Uterus (tissue), 4 donors: ENCODE measurements at places on chromosomes 11 and 22. TPM values are rescaled to one million over a fixed set of nuclear protein-coding genes. Genes with fewer than 3 reads are reported as not detected.

OR8D1 gene
- total RNA-seq, result not detected

BAIAP2L2 gene
- total RNA-seq, result 1.7 TPM

PPARA gene
- total RNA-seq, result 1.8 TPM

MAP6 gene
- total RNA-seq, result 13.3 TPM

GPHA2 gene
- total RNA-seq, result not detected

HORMAD2 gene
- total RNA-seq, result not detected

UBASH3B gene
- 3.7 TPM for total RNA-seq

LARGE2 gene
- total RNA-seq, result 4.4 TPM

MFRP gene
- total RNA-seq, result not detected

GALNT18 gene
- total RNA-seq, result 21.4 TPM

GRCh38 chr11:92167571-92167970, 57.0 kb upstream of the FAT3 start:
- DNase-seq, result no peak

DNA sequence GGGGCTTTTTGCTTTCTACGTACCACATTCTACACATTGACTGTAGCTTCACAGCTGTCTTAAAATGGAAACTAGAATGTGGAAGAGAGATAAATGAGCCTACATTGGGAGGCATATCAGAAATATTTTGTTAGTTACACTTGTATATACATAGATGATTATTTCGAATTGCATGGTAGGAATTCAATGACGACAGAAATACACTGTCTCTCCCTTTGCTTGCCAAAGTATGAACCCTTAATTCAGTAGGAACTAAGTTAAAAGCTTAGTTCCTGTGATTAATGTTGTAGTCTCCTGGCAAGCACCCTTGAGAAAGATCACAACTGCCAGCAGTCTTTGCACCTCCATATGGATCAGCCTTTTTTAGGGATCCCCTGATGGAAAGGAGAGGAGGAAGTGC, 10.1 kb downstream of the C11orf87 start:
- no peak for DNase-seq

GRCh38 chr22:35684732-35685131, 32.9 kb upstream of the APOL5 start:
- no peak for DNase-seq

GRCh38 chr22:38775656-38776055, 18.3 kb downstream of the DNAL4 start:
- no peak for DNase-seq

DNA sequence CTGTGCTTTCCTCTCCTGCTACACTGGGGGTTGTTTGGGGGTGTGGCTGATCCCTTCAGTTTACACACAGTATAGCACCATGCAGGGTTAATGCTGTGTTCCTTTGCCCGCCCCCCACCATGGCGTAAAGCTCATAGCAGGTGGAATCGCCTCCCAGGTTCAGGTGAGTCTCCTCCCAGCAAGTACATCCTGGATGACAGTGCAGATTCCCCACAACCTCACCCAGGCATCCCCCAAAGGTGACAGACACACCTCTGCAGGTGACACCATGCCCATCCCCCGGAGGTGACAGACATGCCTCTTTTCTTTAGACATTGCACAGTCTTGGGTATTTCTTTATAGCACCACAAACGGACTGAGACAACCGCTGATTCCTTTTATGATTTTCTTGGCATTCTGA, 343.7 kb downstream of the BRD1 start:
- DNase-seq, result no peak

DNA sequence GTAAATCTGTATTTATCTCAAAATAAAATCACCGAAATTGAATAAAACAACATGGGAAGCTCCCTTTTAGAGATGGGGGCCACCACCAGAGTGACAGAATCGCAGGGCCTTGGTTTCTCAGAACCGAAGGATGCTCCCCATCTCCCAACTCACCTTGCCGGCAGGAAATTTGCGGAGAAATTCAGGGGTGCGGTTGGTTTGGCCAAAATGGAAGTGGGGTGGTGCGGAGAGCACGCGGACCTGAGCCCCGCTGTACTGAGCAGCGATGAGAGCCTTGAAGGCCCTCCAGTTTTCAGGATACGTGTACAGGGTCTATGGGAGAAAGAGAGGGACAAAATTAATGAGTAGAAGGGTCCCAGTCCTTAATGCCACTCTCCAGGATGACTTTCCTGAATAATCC, 1.3 kb downstream of the EEF1G start:
- DNase-seq, result no peak

- DNase-seq, result no peak
Measured at GRCh38 chr11:127118811-127119210, 118.2 kb upstream of the KIRREL3 start.

DNA sequence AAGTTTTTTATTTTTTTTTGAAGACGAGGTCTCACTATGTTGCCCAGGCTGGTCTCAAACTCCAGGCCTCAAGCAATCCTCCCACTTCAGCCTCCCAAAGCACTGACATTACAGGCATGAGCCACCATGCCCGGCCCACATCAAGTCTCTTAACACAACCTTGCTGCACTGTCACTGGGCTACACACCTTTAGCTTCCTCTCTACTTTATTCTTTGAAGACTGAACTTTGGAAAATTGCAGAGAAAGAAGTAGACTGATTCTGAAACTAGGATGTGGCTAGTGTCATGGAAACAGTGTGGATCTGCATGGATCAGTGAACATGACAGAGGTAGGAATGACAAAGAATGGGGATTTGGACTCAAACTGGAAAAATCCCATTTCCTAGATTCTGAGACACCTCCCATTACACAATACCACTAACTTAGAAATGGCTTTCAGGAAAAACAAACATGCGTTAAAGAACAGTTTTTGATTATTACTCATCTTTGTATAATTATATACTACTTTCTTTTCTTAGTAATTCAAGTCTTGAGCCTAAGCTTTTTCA, 99.6 kb upstream of the SPON1 start:
- DNase-seq, result no peak

GRCh38 chr11:30281476-30282288, 41.2 kb upstream of the ARL14EP start:
- DNase-seq, result no peak

DNA sequence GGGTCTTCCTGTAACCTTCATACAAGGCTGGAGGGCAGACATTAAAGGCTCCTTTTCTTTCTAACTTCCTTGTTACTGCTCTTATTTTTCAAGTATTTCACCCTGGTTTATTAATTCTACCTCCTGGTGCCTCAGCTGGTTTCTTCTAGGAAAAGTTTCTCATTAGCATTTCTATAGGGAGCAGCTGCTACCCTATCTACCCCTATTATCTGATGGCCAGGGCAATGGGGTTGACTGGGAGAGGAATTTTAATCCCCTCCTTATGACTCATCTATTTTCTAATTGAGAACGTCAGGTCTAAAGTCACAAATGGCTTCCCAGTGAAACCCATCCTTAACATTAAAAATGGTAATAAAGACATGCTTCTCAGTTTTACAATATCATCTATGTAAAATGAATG, 5.0 kb downstream of the MAP6 start:
- DNase-seq, result no peak

GRCh38 chr11:99015634-99016454, 4.9 kb upstream of the CNTN5 start:
- no peak for DNase-seq

DNA sequence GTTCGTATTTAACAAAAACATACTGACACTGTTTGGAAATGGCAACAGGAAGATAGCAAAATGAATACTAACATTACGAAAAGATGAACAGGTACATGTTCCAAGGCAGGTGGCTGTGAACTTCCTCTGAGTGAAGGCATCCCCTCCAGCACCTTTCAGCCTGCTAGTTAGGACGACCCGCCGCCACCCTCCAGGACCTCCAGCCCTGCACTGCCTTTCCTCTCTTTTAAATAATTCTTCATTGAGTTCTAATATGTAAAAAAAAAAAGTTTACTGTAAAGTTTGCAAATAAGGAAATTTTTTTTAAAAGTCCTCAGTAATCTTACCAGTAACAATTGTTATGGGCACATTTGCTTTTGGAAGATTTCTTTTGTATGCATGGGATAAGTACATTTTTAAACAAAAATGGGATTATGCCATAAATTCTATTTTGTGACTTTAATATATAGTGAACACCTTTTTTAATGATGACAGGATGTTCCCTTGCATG, 6.0 kb downstream of the NEAT1 start:
- DNase-seq, result peak; percentile 19

DNA sequence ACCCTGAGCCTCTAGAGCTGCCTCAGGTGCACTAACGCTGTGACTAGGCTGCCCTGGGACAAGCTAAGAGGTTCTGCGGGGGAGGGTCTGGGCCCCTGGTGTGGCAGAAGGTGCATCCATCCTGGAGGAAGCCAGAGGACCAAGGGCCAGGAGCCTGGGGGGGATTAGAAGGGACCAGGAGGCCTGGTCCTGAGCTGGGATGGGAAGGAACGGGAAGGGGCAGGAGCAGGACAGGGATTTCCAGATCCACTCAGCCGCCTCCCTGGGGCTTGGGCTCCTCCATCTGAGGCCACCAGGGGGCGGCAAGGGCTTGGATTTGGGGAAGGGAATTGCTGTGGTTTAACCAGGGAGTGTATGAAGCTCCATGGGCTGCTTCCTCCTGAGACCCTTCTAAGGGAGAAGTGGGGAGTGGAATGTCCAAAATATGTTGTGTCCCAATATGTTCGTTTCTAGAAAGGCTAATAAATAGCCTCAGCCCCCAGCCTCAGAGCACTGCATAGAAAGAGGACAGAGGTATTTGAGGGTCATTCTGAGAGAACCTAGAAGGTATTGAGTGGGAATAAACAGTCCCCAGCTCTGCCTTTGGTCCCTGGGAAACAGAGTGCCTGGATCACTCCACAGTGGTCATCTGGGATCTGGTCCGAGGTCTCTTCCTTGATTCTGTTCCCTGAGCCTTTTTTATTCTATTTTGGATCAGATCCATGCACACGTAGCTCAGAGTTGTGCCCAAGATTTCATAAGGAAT, 17.4 kb upstream of the PRAME start:
- DNase-seq, result no peak

- DNase-seq, result no peak
Measured at GRCh38 chr11:24391167-24391566, 105.7 kb upstream of the LUZP2 start.

DNA sequence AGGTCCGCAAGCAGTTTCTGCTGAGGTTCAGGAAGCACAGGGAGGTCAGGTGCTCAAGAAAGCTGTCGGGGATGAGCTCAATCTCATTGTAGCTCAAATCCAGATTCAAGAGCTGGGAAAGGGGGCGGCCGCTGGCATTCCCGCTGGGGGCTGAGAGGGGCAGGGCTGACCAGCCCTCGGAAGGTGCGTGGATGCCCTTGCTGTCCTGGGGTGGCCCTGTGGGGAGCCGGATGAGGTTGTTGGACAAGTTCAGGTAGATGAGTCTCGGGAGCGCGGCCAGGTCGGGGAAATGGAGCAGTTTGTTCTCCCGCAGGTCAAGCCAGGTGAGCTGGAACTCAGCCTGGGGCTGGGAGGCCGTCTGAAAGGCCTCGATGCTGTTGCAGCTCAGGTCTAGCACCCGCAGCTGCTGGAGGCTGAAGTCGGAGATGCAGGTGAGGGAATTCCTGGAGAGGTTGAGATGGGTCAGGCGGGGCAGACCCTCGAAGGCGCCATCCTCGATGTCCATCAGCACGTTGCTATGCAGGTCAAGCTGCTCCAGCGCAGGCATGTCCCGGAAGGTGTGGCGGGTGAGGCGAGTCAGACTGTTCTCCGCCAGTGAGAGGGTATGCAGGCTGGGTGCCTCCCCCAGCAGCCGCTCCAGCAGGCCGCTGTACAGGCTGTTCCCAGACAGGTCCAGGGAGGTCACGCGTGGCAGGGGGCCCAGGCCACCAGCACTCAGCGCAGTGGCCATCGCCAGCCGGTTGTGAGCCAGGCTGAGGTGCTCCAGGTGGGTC, 9.8 kb downstream of the LRRC32 start:
- DNase-seq, result no peak

DNA sequence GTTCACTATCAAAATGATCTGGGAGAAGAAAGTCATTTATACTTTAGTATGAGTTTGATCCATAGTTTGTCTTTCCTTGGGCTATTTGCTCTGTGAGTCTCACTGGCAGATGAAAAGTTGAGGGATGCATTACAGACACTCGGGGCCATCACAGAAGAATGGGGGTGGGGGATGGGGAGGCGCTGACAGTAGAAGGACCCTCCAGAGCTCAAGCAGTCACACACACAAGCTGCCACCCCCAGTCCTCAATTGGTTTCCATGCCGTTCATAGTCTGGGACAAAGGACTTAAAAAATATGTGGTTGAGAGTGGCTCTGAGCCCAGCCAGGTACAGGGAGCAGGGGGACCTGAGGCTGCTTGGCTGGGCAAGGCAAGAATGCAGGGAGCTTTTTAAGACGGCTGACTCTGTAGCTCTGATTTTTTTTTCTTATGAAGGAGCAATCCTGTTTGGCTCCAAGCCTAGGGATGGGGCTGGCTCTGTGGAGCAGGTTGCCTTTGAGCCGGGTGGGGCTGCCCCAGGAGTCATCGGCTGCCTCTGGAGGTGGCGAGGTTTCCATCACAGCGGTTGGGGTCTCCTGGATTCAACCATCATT, 13.3 kb upstream of the ANO1 start:
- DNase-seq, result no peak

GRCh38 chr11:489610-490185, 17.3 kb downstream of the RNH1 start:
- DNase-seq, result no peak

- no peak for DNase-seq
Measured at GRCh38 chr11:32006799-32007388, 84.0 kb upstream of the RCN1 start.

DNA sequence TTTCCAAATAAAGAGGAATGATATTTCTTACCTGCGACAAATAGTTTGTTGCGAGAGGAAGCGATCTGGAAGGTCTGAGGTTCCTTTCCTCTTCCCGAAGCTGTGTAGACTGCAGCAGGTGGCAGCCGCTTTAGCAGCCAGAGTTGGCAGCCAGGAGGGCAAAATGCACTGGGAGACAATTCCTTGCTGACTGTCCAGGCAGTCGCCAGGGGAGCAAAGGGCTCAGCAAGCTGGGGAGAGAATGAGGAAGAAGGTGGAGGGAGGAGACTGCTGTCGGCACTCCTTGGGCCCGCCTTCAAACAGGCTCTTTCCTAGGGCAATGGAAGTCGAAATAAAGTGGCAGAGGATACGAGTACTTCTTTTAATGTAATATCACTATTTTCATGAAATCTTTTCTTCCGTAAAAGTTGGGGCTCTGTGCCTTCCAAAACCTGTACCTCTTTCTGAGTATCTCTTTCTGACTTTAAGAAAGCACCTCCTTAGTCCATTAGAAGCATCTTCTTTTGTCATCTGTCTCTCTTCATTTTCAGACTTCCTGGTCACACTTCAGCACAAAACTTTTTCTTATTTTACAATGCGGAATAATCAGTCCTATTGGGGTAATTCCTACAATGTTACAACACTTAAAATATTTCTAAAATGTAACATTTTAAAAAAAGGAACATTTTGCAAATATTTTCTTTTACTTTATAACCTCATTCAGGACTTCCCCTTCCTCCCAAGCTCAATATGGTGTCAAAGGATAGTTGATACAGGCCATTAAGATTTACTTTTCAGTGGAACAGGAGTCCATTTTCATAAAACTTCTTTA, at the start of gene IL18:
TSS of gene IL18 (minus strand) at position 220 of the 811 bp plus-strand sequence. CDS start 9,041 bp downstream, outside the sequence.
- no peak for DNase-seq

DNA sequence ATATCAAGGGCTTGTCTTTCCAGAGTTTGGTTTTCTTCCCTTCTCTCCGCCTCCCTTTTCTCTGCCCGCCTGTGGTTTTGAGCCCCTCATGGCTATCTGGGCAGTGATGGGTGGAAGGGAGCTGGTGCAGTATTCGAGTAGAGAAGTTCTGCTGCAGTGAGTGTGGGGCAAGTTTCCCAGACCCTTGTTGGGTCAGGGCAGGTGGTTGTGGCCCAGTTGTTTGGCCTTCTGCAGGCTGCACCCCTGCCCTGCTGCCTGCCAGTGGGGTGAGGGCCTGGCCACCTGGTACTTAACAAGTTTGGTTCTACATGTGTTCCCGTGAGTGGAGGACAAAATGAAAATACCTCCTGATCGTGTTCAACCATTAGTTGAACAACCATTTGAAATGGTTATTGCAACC, 65.2 kb downstream of the PTPRJ start:
- no peak for DNase-seq

GRCh38 chr22:23315341-23315917, 135.1 kb downstream of the BCR start:
- peak; percentile 69 for DNase-seq
